Left lung (tissue), 14 donors: ENCODE measurements at places on chromosomes 5 and 9. TPM values are rescaled to one million over a fixed set of nuclear protein-coding genes. Genes with fewer than 3 reads are reported as not detected.

SHISAL2B gene
- polyA plus RNA-seq, result 15.2 TPM

ETF1 gene
- polyA plus RNA-seq, result 71.1 TPM

DEPDC1B gene
- polyA plus RNA-seq, result 9.8 TPM

FOXD4L4 gene
- 0.11 TPM for polyA plus RNA-seq

SMIM32 gene
- 0.23 TPM for polyA plus RNA-seq

CCDC127 gene
- 13.3 TPM for polyA plus RNA-seq

ANKRD18A gene
- 3.7 TPM for polyA plus RNA-seq

SEMA4D gene
- 24.5 TPM for polyA plus RNA-seq

DOCK2 gene
- polyA plus RNA-seq, result 4.5 TPM

RALGPS1 gene
- 16.2 TPM for polyA plus RNA-seq

DDX4 gene
- 0.10 TPM for polyA plus RNA-seq

MYOZ3 gene
- 12.0 TPM for polyA plus RNA-seq

INSL4 gene
- polyA plus RNA-seq, result not detected

C7 gene
- polyA plus RNA-seq, result 511 TPM

DMRTA1 gene
- 2.4 TPM for polyA plus RNA-seq

ZNF782 gene
- 8.7 TPM for polyA plus RNA-seq

PDCD1LG2 gene
- polyA plus RNA-seq, result 0.18 TPM

PCDHGA4 gene
- 2.1 TPM for polyA plus RNA-seq

SLC25A2 gene
- not detected for polyA plus RNA-seq

FOXD4L5 gene
- polyA plus RNA-seq, result 0.24 TPM

LCN9 gene
- polyA plus RNA-seq, result not detected
